ENCODE measurements at places on chromosomes 1 and 21.

- DNase-seq = peak; percentile 86
Measured at GRCh38 chr1:159076438-159077119, at the start of gene AIM2. TSS of gene AIM2 (minus strand) at chr1:159076766. CDS start at chr1:159073499, 3,267 bp downstream.

GRCh38 chr1:206904423-206905142 lies 7.3 kb downstream of the IL24 start:
- no peak for DNase-seq

DNA sequence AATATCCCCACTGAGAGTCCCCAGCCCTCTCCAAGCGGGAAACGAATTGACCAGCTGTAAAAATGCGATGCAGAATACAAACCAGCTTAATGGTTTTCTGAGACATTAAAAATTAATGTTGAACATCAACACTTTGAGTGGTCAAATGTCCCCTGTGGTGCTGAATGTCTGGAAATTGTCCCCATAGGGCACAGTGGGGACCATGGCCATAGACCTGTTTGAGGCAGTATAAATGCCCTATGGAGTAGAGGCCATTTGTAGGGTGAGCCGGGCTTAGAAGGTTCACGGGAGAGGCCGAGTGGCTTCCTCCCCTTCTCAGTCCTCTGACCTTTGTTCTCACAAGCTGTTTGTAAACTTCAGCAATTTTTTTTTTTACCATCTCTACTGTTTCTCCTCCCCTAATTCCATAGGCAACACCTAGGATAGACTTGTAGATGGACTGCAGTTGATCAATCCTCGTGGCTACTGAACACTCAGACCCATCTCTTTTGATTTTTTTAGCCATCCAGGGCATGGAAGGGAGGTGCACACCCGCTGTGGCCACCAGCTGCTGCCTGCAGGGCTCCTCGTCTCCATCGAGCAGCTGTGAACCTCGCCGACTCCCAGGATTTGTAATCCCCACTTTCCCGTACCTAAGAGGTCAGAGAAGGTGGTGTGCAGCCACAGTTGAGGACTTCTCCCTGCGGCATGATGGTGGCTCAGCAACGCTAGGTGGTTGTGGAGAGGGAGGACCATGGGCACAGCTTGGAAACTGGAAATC lies 41.0 kb downstream of the KAZN start:
- no peak for DNase-seq

DNA sequence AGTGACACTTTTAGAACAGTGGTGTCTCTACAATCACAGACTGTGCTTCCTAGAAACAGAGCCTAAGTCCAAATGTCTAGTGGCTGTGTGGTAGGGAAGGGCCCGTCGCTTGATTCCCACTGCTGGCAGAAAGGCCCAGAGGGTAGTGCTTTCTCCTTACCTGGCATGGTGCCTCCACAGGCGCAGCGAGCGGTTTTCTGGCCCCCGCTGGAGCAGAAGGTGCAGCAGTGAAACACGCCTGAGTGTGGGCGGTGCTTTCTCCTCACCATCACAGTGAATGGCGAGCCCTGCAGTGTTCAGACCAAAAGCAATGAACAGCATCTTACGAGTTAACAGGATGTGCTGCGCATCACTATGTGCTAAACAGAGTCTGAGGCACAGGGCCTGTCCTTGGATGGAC lies 8.3 kb downstream of the TRIM45 start:
- DNase-seq = no peak

DNA sequence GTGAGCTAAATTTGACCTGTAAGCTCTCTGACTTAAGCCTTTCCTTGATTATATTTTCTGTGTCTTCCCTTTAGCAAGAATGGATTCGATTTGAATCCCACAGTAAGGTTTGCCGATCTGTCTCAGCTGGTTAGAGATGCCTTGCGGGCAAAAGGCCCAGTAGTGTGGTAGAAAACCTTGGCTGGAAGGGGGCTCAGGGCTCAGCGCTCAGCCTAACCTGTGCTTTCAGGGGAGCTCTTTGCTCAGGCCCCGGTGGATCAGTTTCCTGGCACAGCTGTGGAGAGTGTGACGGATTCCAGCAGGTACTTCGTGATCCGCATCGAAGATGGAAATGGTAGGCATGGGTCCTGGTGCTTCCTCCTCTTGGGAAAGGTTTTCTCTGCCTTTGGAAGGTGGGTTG lies 7.1 kb downstream of the NECAP2 start:
- no peak for DNase-seq

GRCh38 chr1:231806623-231807495 lies 180.3 kb downstream of the DISC1 start:
- DNase-seq = no peak

DNA sequence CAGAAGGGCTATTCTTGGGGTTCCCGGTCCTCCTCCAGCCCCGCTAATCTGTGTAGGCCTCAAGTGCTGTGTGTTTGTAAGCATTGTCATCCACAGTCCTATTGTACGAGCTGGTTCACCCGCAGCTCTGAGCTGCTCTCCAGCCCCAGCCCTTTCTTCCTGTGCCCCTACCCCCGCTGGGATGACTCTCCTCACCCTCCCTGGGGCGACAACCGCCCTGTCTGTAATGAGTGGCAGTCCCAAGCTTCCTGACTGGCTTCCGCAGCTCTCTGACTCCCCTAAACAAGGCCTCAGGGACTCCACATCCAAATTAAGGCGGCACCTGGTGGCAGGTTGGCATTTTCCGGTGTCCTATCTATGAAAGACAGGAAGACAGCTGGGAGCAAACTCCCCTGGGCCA lies 45.8 kb downstream of the TFF3 start:
- DNase-seq = no peak
